A172 (cell line): ENCODE measurements at places on chromosomes 5 and 9. TPM values are rescaled to one million over a fixed set of nuclear protein-coding genes. Genes with fewer than 3 reads are reported as not detected.

SECISBP2 gene
- total RNA-seq: 33.2 and 33.8 TPM in 2 replicates

GLRA1 gene
- not detected in 2 replicates for total RNA-seq

AIF1L gene
- total RNA-seq: 1.4 and 5.2 TPM in 2 replicates

ZNG1A gene
- 46.0 and 59.8 TPM in 2 replicates for total RNA-seq

FCN2 gene
- not detected in 2 replicates for total RNA-seq

ZFP2 gene
- total RNA-seq: not detected in 2 replicates

LHX2 gene
- total RNA-seq: 10.9 and 14.5 TPM in 2 replicates

ST8SIA4 gene
- 0.07 TPM in 2 replicates for total RNA-seq

PHF24 gene
- 0.05 TPM in 1 of 2 replicates, not detected in the other for total RNA-seq

ORM2 gene
- not detected in 2 replicates for total RNA-seq

C9 gene
- total RNA-seq: not detected in 2 replicates

TMEM167A gene
- 122 and 139 TPM in 2 replicates for total RNA-seq

BHMT2 gene
- total RNA-seq: not detected in 2 replicates

STPG3 gene
- not detected in 2 replicates for total RNA-seq

MAP1B gene
- total RNA-seq: 98.8 and 137 TPM in 2 replicates

LURAP1L gene
- 4.9 and 6.6 TPM in 2 replicates for total RNA-seq

TLR4 gene
- total RNA-seq: 11.6 and 18.5 TPM in 2 replicates

MYORG gene
- 3.5 and 4.6 TPM in 2 replicates for total RNA-seq

BHMT gene
- not detected in 2 replicates for total RNA-seq

ADAMTS6 gene
- total RNA-seq: 15.9 and 21.1 TPM in 2 replicates

CNTFR gene
- total RNA-seq: 0.69 TPM in 1 of 2 replicates, not detected in the other

GAPT gene
- not detected in 2 replicates for total RNA-seq

SOX30 gene
- total RNA-seq: not detected in 2 replicates

TSSK1B gene
- not detected in 2 replicates for total RNA-seq

FXN gene
- total RNA-seq: 12.6 and 15.7 TPM in 2 replicates

ZCCHC7 gene
- 9.4 and 10.3 TPM in 2 replicates for total RNA-seq

GCNT4 gene
- total RNA-seq: 0.05 and 0.19 TPM in 2 replicates

NR5A1 gene
- total RNA-seq: not detected in 2 replicates

C5orf34 gene
- total RNA-seq: 13.0 and 18.8 TPM in 2 replicates

DAB2 gene
- total RNA-seq: 38.5 and 46.1 TPM in 2 replicates

GPRIN1 gene
- 20.3 and 24.6 TPM in 2 replicates for total RNA-seq

FOXD4L5 gene
- total RNA-seq: not detected in 2 replicates

SLC4A9 gene
- not detected in 2 replicates for total RNA-seq

CEL gene
- 0.77 and 1.0 TPM in 2 replicates for total RNA-seq

FOXI1 gene
- total RNA-seq: 0.10 TPM in 1 of 2 replicates, not detected in the other
